ENCODE measurements at places on chromosomes 11 and 22. TPM values are rescaled to one million over a fixed set of nuclear protein-coding genes. Genes with fewer than 3 reads are reported as not detected.

- no peak for DNase-seq
These were observed 65.2 kb downstream of the ALX4 start for GRCh38 chr11:44244639-44245310.

DNA sequence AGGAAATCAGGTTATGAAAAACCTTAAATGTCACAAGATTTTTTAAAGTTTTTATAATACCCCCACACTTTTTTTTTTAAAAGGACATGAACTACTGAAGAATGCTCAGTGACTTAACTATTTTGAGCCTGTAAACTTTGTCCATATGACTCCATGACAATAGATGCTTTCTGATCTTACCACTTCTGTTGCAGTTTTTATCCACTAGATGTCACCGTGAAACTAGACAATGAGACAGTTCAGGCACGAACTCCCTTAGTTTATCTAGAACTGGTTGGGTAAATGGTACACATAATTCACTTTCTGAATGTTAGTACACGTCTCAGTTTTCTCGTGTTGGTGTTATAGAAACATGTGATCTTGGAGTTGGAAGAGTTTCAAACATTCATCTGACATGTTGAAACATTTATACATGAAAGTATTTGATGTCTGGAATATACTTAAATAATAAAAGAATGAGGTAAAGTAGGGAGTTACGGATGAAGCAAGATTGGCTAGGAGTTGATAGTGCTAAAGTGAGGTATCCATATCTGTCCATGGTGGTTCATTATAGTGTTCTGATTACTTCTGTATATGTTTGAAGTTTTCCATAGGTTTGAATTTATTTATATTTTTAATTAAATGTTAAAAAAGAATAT is 8.1 kb downstream of the CCDC15 start:
- no peak for DNase-seq

DNA sequence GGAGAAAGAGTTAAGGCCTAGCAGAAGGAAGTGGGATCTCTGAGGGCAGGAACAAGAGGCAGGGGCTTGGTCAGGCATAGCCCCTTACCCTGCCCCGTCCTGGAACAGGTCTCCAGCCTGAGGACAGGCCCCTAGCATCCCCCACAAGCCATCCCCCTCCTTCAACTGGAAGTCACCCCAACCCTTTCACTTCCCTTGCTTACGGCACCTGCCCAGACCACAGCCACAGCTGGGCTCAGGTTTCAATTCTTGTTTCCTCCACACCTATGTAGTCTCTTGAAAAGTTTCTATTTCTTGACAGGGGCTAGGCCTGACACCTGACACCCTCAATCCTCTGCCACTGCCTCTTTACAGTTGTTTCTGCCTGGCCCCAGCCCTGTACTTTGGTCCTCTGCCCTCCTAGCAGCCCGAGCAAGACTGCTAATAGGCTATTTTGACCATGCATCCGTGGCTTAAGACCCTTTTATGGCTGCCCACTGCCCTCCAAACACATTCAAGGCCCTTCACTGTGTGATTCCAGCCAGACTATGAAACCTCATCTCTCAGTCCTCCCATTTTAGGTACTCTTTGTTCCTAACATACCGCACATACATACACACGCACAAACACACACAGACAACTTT is 10.9 kb upstream of the FCHSD2 start:
- no peak for DNase-seq

DNA sequence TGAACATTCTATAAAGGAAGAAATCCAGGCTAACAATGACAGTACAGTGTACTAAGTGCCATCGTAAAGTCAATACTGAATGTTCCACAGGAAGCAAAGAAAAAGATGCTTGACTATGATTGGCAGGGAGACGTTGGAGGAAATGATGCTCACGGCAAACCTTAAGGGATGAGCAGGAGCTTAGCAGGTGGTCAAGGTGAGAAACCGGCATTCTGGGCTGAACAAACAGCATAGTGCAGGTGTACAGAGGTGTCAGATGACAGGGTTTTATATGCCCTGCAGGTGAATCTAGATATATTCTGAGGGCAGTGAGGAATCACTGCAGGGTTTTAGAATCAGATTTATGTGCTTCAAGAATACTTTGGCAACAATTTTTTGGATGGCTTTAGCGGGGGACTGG is 85.3 kb upstream of the HEPHL1 start:
- no peak for DNase-seq

DNA sequence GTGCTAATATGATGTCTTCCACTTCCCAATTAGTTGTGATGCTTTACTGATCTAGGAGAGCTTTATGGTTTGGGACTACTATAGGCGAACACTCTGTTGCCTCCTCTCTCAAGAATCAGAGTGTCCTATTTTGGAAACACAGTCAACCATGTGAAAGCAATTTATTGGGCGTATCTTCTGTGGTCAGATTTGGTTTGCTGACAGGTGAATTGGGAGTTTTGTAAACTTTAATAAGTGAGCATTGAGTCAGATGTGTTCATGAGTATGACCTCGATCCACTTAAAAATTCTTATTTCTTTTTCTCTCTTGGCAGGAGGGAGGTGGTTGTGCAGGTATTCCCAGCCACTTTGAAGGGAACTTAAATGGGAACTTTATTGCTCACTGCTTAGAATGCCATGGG is 4.4 kb downstream of the CAT start:
- DNase-seq = no peak

GRCh38 chr22:19554834-19555404 is 30.7 kb upstream of the CLDN5 start:
- DNase-seq = no peak

DNA sequence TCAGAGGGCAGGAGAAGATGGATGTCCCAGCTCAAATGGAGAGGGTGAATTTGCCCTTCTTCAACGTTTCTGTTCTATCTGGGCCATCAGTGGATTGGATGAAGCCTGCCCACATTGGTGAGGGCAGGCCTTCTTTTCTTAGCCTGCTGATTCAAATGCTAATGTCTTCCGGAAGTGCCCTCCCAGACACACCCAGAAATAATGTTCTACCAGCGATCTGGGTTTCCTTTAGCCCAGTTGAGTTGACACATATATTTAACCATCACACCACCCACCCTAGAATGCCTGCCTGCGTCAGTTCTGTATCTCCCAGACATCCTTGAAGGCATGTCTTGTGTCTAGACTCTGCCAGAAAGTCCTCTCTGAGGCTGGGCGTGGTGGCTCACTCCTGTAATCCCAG is 34.7 kb downstream of the CACNG2 start:
- DNase-seq = no peak

GRCh38 chr22:37464181-37464580 is 22.0 kb downstream of the MFNG start:
- no peak for DNase-seq

DNA sequence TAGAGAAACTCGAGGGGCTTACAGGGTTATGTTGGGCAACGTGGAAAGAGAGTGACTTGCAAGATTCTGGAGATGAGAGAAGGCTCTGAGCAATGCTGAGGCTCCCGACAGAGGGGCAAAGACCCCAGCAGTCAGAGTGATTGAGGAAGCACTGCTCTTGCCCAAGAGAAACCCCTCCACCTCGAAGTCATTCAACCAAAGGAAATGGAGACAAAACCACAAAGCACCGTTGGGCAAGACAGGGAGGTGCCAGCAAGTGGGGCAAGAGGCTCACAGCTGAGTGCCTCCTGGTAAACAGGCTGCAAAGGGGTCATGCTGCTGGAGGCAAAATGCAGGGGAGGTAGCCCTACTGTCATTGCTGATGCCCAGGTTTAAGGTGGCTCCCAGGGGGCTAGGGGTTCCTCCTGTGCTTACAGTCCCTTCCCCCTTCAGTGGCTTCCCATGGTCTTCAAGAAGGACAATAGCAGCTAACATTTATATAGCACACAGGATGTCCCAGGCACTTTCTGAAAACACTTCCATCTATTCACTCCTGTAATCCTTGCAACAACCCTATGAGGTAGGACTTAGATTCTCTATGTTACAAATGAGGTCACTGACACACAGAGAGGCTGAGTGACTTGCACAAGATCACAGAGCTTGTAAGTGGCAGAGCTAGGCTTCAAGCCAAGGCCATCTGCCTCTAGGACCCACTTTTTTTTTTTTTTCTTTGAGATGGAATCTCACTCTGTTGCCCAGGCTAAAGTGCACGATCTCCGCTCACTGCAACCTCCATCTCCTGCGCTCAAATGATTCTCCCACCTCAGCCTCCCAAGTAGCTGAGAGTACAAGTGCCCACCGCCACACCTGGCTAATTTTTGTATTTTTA is 18.1 kb upstream of the MYH9 start:
- DNase-seq = peak; percentile 87

GRCh38 chr11:2267306-2267850 is 3.0 kb downstream of the ASCL2 start:
- DNase-seq = peak; percentile 41

DNA sequence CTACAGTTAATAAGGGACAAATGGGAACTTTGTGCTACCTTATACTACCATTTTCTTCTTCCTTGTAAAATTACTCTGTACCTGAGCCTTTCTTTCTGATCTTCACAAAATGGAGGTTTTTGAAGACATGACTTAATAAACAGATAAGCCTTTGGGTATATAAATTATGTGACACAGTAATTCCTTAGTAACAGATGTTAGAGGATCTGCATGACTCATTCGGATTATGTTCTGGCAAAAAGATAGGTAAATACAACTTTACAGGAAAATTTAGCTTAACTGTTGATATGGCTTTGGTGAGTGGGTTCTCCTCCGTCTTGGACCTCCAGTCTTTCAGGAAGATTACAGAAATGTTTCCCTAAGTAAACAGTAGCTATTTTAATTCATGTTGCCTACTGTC is 61.8 kb downstream of the BID start:
- DNase-seq = no peak

- DNase-seq = no peak
These were observed 14.9 kb downstream of the KBTBD3 start for GRCh38 chr11:106061954-106062949.

Gene MAPK8IP1
- total RNA-seq = 7.5 TPM

Gene C11orf86
- total RNA-seq = not detected

Gene TSSK2
- total RNA-seq = not detected

Gene TH
- not detected for total RNA-seq

Measured in cardiac septum (tissue), 1 donor.